ENCODE measurements at places on chromosomes 6 and 20.

DNA sequence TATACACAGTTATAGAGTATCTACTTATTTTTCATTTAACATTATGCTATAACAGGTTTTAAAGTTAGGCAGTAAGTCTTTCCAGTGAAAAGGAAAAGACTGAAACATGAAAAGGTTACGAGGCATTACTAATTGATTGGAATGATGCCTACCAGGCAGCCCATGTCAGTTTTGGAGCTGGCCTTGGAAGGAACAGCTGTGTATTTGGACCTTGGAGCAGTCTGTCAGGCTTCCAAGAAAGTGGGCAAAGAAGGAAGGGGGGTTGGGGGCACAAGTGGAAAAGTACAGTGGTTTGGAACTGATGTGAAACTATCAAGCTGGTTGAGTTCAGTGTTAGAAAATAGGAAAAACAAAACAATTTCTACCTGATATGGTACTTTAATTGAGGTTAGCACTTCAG, 41.7 kb downstream of the SLC16A10 start:
- no peak for DNase-seq

DNA sequence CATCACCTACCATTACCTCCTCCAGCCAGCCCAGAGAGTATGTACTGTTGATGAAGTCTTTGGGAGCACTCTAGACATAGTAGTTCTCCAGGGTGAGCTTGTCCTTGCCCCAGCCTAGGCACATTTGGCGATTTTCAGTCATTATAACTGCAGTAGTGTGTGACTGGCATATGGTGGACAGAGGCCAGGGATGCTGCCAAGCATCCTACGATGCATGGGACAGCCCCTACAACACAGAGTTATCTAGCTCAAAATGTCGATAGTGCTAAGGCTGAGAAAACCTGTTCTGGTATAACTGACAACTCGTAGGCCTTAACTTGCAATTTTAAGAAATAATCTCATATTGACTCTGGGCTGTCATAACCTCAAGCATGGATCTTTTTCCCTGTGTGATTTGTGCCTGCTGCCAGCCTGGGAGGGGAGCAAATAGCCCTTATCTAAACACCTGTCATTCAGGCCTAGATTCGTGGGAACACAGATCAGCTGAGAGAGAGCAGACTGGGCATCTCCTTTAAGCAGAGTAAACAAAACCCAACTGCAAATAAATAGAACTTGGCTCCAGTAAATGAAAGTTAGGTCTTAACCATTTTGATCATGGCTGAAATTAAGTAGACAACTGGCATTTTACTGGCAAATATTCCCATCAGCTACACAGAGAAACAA, 102.6 kb downstream of the SPTLC3 start:
- DNase-seq: no peak

DNA sequence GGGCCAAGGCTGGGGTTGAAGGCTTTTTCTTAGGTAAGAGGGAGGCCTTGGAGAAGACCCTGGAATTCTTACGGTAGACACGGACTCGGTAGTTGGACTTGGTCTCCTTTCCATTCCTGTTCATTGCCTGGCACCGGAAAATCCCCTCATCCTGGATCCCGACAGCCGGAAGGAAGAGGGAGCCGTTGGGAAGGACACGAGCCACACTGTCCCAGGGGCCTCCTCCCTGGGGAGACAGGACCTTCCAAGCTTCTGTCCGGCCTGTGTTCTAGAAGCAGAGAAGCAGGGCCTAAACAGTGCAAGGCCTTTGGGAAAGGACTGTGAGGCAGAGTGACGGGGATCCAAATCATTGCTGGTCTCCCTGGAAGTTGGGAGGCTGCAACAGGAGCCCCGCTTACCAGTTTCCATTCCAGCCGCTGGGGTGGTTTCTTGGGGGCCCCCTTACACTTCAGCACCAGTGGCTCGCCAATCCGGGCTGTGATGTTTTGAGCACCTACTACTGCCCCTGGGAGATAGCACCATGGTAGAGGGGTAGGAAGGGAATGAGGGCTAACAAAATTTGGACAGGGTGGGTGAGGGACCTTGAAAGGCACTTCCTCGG, 470 bp downstream of the AGER start:
- no peak for DNase-seq

- no peak for DNase-seq
Observed at GRCh38 chr6:24753545-24753944, 21.2 kb upstream of the GMNN start.
